Temporal lobe (tissue), 4 donors: ENCODE measurements at places on chromosomes 5 and 9. TPM values are rescaled to one million over a fixed set of nuclear protein-coding genes. Genes with fewer than 3 reads are reported as not detected.

The FBP2 gene
- not detected for total RNA-seq

The JAKMIP2 gene
- total RNA-seq = 49.7 TPM

The MPDZ gene
- 42.3 TPM for total RNA-seq

The PCDHGA2 gene
- 8.9 TPM for total RNA-seq

The ZDHHC11B gene
- 3.9 TPM for total RNA-seq

The CDKN2B gene
- 0.25 TPM for total RNA-seq

The HTR4 gene
- 0.49 TPM for total RNA-seq

The UNC5A gene
- 6.6 TPM for total RNA-seq

The SPATA31C1 gene
- total RNA-seq = not detected

The EIF4E1B gene
- total RNA-seq = not detected

The KIF12 gene
- total RNA-seq = 0.49 TPM

The SLC34A1 gene
- total RNA-seq = not detected
